CD4-positive, alpha-beta T cell treated with Interleukin-21 for 1 hour (primary cell): ENCODE measurements at places on chromosomes 2 and 18.
A peak's percentile ranks its signal among the peaks of the same experiment; 100 is the strongest.

- DNase-seq, result no peak
Measured at GRCh38 chr2:46954951-46955571, 39.5 kb upstream of the MCFD2 start.

- no peak for DNase-seq
Measured at GRCh38 chr2:181554061-181554830, 97.1 kb downstream of the ITGA4 start.

DNA sequence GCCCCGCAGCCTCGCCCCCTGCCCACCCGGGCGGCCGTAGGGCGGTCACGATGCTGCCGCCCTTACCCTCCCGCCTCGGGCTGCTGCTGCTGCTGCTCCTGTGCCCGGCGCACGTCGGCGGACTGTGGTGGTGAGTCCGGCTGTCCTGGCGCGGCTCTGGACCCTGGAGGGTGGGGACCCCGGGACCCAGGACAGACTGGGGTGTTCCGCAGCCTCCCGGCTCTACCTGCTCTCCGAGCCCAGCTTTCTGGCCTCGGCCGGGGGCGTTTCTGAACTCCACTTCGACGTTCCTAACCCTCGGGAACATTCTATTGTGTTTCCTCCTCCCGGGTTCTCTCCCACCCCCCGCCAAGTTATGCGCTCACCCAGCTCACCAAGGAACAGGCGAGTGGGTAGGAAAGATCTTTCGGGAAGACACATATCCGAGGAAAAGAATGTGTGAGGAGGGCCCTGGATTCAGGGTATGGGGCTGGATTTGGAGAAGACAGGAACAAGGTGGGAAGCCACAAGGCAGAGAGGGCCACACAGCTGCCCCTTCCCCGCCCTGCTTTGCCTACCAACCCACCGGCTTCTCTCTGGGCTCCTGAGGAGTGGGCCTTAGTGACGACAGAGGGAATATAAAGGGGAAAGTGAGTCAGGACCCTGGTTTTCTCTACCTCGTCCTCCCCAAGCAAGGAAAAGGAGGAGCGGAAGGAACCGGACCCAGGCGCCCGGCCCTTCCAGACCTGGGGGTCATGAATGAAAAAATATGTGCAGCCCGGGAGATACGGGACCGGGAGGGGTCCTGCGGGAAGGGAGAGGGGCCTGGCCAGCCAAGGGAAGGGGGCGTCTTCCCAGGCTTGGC is 605 bp downstream of the WNT6 start:
- DNase-seq, result no peak

DNA sequence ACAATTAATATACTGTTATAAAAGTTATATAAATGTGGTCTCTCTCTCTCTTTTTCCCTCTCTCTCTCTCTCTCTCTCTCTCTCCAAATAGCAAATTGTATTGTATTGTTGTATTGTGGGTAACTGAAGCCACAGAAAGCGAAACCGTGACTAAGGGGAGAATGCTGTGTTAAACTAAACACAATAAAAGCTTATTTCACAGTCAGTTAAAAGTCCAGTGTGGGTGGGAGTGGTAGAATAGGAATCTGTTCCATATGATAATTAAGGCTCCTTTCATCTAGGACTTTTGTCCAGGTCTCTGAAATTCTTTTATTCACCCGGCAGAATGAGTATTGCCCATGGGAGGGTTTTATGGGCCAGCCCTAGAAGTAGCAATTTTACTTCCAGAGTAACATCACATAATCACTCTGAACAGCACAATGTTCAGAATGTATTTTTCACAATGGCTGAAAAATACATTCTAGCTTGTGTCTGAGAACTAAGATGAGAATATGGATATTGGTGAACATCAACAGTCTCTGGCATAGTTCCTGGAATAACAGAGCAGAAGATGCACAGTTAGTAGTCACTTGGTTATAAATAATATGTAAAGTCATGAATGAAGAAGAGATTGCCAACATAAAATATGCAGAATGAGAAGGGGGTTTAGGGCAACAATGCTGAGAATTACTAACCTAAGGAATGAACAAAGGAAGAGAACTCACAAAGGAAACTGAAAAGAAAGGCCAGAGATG is 399.1 kb downstream of the PLCL1 start:
- DNase-seq, result no peak

DNA sequence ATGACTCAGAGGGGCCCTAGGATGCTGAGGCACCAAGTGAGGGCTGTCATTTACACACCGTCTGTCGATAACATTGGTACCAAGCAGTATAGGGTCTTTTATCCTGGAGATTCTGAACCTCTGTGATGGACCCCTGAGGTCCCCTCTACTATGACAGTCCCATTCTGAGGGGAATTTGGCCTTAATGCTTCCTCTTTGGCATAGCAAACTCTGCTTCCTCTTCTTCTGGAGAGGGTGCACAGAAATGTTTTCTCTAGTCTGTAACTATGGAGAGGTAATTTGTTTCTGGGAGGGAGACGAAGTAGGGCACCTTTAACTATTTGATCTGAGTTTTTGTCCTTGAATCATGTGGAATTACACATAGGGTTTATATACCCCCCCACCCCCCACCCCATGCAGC is 44.8 kb downstream of the INPP4A start:
- DNase-seq, result no peak

DNA sequence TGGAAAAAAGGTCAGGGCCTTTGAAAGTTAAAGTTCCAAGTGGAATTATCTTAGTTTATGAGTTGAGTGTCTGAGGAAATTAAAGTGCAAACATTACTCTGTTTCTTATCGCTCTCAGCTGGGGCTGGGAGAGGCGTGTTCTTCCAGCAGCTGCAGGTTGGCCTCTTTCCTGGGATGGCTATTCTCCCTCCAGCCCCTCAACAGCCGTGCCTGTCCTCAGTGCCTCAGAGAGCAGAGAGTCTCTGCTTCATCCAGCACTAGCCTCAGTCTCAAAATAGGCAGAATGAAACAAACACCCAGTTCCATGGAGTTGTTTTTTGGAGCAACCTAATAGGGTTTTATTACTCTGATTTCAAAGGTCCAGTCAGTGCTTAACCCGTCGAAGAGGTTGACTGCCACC is 298.1 kb downstream of the GALR1 start:
- no peak for DNase-seq

DNA sequence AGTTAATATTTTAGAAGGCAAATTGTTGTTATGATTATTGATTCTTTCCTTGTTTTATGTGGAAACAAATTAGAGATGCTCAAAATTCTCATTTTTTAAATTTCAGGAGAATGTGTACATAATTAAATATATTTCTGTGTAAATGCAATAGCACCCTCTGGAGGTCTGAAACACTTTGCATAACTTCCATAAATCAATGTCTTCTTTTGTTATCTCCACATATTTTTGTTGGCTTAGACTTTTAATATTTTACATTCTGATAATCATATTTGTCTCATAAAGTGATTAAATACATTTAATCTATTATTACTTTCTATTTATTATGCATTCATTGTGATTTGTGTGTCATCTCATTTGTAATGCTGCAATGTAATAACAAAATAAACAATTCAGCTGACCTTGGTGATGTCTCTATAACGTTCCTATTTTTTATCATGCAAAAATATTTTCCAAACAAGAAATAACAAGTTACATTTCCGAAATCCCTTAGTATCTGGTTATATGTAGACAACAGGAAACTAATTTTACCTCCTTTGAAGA is 201.8 kb upstream of the GALNT5 start:
- DNase-seq, result no peak

DNA sequence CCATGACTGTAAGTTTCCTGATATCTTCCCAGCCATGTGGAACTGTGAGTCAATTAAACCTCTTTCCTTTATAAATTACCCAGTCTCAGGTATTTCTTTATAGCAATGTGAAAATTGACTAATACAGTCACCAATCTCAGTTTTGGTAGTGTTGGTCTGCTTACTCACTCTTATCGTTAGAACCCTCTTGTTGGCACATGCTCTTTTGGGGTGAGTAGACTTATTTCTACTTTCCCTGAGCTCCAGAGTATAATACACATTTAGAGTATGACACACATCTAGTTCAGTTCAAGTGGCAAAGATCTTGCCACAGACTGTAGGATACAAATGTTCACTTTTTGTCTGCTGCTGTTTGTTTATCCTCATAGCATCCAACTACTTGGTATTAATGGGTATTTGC is 347.5 kb upstream of the CELF4 start:
- no peak for DNase-seq

- no peak for DNase-seq
Measured at GRCh38 chr2:123659120-123659519, 366.0 kb upstream of the CNTNAP5 start.

DNA sequence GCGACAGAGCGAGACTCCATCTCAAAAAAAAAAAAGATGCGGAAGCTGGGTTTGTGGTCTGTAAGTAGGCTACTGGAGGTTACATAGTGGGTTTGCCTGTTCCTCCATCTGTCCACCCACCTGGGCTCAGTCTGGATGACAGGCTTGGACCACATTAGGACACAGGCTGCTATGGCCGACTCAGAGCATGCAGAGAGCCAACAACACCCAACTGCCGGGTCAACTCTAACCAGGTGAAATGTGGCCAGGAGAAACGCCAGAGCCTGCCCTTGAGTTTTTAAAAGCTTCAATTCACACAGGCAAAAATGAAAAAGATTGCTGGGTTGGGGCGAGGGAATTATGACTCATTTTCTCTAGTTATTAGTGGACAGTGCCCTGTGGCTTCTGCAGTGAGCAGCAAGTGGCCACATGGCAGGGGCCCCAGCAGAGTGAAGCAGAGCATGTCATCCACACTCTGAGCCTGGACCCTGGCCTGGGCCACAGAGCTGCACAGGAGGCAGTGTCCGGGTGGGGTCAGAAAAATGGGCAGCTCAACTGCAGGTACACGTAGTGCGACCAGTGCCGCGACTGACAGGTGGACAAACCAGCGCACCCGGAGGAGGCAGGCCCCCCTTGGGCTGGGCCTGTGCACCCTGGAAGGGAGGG is 67.4 kb downstream of the BIN1 start:
- DNase-seq, result no peak

- peak; percentile 37 for DNase-seq
Measured at GRCh38 chr18:76495435-76496193, 572 bp upstream of the ZNF516 start.

DNA sequence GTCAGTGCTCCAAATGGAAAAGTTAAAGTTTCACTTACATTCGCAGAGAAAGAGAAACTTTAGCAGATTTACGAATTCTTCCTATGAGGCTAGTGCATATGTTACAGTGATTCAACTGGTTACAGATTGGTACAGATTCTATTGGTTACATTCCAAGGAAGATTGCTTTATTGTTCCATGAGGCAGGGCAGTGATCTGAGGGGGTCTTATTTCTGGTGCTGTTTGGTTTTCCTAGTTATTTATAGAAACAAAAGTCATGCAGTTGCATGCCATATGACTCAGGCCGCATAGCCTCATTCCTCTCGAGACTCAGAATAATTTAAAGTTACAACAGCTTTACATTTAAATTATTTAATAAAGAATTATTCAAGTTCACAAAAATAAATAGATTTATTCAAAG is 385.4 kb upstream of the SYT4 start:
- no peak for DNase-seq

DNA sequence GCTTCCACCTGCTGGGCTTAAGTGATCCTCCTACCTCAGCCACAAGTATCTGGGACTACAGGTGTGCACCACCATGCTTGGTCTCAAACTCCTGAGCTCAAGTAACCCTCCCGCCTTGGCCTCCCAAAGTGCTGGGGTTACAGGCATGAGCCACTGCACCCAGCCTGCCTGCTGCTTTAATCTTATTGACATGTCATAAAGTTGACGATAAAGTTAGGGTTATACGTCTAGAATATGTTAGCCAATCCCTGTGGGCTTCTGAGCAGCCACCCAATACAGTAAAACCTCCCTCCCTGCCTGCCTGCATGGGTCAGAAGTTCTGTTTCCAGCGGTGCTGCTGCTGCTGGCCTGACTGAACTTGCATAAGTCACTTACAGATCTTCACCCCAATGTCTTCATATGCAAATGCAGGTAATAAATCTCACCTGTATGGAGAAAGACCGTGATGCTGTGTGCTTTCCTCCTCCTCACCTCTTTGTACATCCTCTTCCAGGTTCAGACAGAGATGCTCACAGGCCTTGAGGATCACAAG is 30.1 kb downstream of the TGIF1 start:
- DNase-seq, result no peak

GRCh38 chr2:26877276-26877675 is 29.3 kb downstream of the DPYSL5 start:
- DNase-seq, result no peak

GRCh38 chr2:3633089-3633981 is 24.7 kb upstream of the ALLC start:
- DNase-seq, result no peak

DNA sequence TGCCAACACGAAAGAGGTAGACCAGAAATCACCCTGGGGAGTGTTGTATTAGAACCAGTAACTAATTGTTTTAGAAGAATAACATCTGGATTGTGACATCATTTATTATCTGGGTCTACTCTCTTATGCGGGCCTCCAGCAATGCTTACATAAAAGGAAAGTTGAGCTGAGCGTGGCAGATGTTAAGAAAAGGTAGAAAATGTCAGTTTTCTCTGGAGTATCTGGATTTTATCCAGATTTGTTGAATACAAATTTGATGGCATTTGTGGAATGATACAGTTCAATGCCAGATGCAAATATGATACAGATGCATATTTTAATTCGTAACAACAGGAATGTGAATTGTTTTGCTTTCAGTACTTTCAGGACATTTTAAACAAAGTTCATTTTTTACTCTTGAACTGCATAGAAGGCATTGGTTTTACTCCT is 90.3 kb downstream of the PRPF40A start:
- no peak for DNase-seq
